Brain microvascular endothelial cell (primary cell): ENCODE measurements at places on chromosomes 6 and 20.
A peak's percentile ranks its signal among the peaks of the same experiment; 100 is the strongest.

DNA sequence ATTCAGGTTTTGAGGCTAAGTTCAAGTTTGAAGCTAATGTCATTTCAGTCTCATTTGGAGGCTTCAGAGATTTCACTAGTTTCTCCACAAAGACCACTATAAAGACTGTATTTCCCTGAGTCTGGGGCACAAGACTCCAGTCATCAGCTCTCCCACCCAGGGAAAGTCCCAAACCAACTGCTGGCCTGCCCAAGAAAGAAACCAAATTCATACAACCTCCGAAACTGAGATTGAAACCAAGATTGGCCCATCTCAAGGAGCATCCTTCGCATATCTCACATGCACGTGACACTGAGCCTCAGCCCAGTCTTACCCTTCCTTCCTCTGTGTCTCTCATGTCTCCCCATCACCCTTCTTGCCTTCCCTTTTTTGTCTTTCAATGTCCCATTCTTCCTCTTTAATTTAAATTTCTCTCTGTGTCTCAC lies 3.5 kb upstream of the LTA start:
- DNase-seq: no peak

GRCh38 chr6:11950109-11950508 lies 62.0 kb upstream of the HIVEP1 start:
- no peak for DNase-seq

DNA sequence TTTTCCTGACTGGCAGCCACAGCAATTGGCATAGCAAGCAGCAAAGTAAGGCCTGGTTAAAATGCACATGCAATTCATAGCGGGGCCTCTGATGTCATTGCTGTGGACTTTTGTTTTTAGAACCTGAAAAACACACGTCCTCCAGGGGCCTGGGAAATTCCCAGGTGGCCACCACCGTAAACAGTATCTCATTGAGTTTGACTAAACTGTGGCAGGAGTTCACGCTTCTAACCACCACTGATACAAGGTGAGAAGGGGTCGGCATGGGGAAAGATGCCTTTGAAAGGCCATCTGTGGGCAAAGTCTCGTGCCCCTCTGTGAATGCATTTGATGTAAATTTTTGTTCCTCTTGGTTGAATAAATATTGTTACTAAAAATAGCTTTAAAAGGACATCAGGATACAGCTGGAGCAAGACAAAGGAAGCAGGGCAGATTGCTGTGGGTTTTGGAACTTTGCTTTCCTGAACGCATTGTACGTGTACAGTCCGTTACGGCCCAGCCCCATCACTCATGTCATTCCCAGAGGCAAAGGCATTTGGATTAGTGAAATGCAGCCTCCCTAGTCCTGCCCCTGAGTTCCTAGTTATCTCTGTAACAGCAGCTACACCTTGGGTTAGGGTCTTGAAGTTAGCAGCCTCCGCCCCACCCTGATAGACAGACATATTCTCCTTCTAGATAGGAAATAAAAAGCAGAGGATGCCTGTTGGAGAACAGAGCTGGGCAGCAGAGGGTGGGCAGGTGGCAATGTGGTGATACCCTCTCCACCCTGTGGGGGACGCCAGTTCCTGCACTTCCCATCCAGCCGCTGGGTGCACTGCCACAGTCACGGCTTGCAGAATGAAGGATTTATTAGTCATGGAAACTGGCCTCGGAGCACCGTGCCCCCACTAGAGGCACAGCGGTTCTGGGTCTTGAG lies 80.3 kb downstream of the ZDHHC14 start:
- DNase-seq: peak; percentile 48

GRCh38 chr6:3750317-3751076 lies 1.0 kb downstream of the PXDC1 start:
- DNase-seq: peak; percentile 64

- DNase-seq: no peak
These were observed 4.2 kb downstream of the DUSP22 start for GRCh38 chr6:296151-297122.

DNA sequence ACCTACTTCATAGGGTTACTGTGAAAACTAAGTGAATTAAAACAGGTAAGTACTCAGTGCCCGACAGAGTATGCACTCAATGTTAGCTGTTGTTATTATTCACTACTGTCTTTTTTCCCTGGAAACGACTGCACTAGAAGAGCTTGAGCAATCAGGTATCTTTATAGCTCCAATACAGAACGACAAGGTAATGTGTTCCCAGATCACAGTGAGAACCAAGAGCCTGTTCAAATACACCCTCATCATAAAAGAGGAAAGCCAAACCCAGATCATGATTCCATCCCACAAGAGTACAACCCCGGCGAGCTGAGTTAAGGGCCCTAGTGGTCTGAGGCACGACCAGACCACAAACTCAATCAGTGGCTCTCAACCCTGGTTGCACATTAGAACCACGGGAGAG lies 9.8 kb downstream of the MRPS18A start:
- DNase-seq: no peak
